ENCODE measurements at places on chromosomes 3 and 15.

DNA sequence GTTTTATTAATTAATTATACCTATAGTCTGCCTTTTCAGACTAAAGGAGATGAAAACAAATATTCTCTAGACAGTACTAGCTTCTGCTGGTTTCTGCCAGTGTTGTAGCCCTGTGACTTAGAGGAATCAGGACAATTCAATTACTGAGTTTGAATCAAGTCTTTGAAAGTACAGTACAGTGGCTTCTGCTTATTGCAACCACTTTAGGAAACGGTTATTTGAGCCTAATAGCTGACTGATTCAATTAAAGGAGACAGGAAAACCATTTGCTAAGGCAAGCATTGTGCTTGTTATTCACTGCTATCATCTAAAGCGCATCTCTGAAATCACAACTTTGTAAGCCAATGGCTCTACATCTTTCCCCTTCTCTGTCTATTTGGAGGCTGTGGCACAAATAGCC, 90.1 kb upstream of the ARL6 start:
- DNase-seq, result no peak

GRCh38 chr15:70198441-70199123, 100.9 kb upstream of the TLE3 start:
- DNase-seq, result no peak

DNA sequence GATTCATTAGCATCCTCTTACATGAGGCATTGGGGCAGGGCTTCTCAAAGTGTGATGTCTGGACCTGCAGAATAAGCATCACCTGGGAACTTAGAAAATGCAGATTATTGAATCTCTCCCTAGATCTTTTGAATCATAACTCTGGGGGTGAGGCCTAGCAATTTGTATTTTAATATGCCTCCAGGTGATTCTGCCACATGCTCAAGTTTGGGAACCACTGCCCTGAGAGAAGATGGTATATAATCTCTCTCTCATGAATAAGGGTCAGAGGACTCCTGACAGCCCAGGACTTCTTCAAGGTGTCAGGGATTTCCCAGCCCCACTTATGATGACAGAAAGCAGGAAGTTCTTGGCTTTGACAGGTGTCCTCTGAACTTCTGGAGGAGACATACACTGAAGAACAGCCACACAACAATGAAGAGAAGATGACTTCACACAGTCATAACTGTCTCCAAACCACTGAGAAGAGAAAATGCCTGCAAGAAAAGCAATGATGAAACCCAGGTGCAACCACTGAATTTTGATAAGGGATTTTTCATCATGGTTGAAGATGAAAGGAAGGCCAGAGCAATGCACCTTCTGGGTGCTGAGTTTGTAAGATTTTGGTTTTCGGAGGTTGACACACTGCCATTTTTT, 211.9 kb upstream of the MRPL3 start:
- DNase-seq, result no peak

GRCh38 chr15:86079508-86080266, at the start of gene AGBL1:
AGBL1 (plus strand) TSS chr15:86079871.
- DNase-seq, result peak; percentile 58

DNA sequence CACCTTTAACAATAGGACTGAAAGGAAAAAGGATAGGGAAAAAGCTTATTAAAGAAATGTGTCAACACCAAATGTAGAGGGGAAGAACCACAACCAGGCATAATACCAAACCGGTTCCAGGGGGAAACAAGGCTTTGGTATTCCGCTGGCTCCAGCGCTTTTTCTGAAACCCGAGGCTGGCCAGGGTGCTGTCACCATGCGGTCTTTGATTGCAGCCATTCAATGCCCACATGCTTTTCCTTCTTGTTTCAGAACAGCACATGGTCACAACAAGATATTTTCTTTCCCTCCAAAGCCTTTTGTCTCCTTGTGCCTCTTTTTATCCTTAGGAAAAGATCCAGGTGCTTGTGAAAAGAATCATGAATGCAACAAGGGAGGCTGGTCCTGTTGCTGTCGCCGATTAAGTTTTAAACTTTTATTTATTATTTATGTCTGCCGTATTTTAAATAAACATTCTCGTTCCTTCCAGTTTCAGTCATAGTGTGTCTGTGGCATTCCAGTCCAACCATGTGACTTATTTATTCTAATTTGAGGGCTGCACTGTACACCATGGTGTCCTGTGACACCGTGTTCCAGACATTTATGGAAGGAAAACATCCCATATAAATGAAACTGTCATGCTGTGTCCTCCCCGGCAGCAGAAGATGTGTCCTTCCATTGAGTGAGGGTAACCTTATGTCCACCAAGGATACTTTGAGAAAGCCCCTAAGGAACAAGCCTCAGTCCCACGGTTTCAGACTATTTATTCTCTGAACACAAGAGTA, 41.1 kb downstream of the CCK start:
- no peak for DNase-seq

GRCh38 chr15:99029341-99030144, 22.0 kb upstream of the PGPEP1L start:
- no peak for DNase-seq

GRCh38 chr3:72347819-72348319, 500.4 kb downstream of the SHQ1 start:
- peak; percentile 62 for DNase-seq

GRCh38 chr15:78243491-78243941, 9.2 kb upstream of the ACSBG1 start:
- DNase-seq, result peak; percentile 56

DNA sequence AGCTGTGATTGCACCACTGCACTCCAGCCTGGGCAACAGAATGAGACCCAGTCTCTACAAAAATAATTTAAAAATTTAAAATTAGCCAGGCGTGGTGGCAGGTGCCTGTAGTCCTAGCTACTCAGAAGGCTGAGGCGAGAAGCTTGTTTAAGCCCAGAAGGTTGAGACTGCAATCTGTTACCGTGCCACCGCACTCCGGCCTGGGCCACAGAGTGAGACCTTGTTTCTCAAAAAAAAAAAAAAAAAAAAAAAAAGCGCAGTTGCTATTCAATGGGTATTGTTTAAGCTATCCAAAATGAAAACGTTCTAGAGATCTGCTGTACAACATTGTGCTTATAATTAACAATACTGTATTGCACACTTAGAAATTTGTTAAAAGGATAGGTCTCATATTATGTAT, 24.0 kb downstream of the ZNF148 start:
- no peak for DNase-seq

DNA sequence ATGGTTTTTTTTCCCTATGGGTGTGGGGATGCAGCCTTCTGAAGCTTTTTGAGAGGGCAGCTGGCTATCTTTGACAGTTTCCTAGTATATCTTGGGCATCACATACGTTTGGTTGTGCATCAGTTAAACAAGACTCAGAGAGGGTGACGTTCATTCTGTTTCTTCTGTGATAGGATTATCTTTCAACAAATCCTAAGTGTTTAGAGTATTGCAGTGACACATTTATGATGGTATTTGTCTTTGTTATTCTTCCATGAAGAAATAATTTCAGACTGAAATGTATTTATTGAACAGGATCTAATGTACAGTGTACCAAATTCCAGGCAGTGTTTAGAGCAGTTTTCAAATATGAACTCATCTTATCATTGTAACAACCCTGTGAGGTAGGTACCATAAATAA, 114.4 kb downstream of the PLCL2 start:
- DNase-seq, result no peak

GRCh38 chr15:60096157-60096556, 92.0 kb downstream of the FOXB1 start:
- DNase-seq, result no peak
